Right kidney (tissue), 9 donors: ENCODE measurements at places on chromosomes 12 and 14.
A peak's percentile ranks its signal among the peaks of the same experiment; 100 is the strongest.

GRCh38 chr12:56300644-56301464, 724 bp upstream of the CS start:
- DNase-seq: no peak

DNA sequence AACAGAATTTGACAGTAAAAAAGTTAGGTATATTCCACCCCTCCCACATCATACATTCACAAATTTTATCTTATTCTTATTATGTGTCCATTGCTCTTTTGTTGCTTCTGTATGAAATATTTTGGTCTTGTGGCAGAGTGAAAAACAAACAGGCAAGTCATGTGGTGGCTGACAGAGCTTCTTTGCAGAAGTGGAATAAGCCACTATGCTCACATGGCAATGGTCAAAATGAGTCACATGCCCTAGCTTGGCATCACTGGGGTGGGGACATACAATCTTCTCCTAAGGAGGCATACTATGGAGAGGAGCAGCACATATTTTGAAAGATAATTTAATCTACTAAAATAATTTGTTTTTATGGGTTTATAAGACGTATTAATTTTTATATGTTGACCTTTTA, 27.7 kb upstream of the CMA1 start:
- no peak for DNase-seq

GRCh38 chr12:24697295-24697694, 251.6 kb downstream of the BCAT1 start:
- DNase-seq: no peak

GRCh38 chr12:124566997-124567672, at the start of gene NCOR2:
TSS of gene NCOR2 (minus strand) at chr12:124567612. CDS start at chr12:124495251, 72,361 bp downstream.
- no peak for DNase-seq

- no peak for DNase-seq
Observed at GRCh38 chr14:67446371-67447032, 34.5 kb upstream of the PLEK2 start.

DNA sequence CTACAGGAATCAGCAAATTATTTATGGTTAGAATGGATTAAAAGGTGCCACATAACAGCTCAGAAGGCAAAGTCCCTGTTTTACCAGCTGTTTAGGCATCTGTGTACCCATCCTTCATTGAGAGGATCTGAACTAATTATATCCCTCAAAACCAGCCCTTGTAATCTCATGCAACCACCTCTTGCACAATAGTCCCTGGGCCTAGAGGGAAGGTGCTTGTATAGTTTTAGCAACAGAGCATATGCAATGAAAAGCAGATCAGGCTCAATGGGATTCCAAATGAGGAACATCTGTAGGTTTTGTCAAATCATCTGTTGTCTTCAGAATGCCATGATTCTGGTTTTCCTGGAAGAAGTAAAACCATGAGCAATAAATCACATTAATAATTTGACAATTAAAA, 26.0 kb upstream of the GLIPR1L2 start:
- no peak for DNase-seq

- DNase-seq: no peak
Observed at GRCh38 chr12:5442251-5443006, 10.5 kb downstream of the NTF3 start.

- DNase-seq: no peak
Observed at GRCh38 chr12:121740847-121741246, 28.3 kb downstream of the TMEM120B start.

DNA sequence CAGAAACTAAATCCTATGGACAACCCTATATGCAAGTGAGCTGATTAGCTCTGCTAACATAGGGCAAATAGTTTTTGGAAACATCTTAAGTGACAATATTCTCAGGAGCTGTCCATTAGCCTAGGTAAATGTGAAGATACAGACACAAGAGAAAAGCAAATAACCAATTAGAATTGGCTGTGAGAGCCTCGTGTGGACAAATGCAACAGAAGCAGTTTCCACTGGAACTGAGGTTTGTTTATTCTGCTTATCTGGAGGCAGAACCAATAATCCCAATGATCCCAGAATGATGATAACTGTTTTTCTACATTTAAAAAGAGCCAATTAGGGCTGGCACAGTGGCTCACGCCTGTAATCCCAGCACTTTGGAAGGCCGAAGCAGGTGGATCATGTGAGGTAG, 43.2 kb upstream of the YAF2 start:
- no peak for DNase-seq

GRCh38 chr14:53054457-53054856, 98.7 kb downstream of the DDHD1 start:
- no peak for DNase-seq

GRCh38 chr14:47332939-47333338, 342.5 kb downstream of the MDGA2 start:
- DNase-seq: no peak

DNA sequence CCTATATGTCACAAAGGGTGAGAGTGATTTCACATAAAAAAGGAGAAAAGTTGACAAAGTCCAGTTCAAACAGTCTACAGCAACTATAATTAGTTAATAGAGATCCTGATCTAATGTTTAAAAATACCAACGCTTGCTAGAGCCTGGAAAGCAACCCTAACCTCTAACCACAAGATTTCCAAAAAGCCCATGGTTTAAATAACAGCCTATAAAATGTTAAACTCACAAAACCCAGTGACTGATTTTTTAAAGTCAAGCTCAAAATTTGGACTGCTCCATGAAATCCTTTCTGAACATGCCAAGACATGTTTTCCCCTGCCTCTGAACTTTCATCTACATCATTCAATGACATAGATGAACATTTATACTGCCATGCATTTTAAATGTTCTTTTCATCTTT, 81.6 kb downstream of the PLEKHG7 start:
- no peak for DNase-seq

DNA sequence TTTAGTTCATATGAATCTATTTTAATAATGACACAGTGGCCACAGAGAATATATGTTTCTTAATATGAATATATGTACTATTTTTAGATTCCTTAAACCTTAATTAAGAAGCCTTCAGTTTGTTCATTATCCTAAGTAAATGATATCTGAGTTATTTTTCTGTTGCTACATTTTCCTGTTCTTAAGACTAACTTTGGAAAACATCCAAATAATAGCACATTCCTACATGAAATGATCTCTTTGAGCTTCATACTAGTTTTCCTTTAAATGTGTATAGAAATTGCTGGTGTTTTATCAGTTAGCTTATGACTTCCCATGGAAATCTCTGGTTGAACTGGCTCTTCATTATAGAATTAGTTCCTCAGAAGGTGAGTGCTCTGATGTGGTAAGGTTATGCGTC, 72.1 kb downstream of the POLR3B start:
- no peak for DNase-seq

GRCh38 chr12:127293507-127294310, 973.3 kb upstream of the TMEM132C start:
- DNase-seq: peak; percentile 19

GRCh38 chr12:124622764-124623163, 55.4 kb upstream of the NCOR2 start:
- no peak for DNase-seq

GRCh38 chr14:70181276-70181675, 7.5 kb downstream of the SLC8A3 start:
- DNase-seq: no peak

DNA sequence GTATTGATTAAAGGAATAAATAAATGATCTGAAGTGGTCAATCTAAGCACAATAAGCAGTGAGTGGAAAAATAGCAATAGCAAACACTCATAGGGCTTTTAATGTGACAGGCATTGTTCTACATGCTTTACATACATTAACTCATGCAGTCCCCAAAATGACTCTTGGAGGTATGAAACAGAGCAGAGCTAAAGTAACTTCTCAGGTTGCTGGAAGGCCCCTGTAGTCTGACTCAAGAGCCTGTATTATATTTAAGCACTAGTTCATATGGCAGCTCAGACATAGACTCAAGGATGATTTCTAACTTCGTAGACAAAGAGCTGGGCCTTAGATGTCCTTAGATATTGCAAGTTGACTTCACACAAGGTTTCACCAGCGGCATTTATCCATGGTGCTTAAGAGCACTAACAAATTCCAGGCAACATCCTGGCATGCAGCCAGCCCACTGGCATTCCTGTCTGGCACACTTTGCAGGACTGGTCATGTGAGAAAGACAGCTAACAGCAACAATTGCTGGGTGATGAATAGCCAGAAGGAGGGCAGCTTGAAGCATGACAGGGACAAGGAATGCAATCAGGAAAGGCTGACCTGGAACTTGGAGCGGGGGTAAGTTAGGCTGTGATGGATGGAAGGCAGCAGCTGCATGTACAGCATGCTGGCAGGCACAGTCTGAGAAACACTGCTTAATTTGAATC, 22.9 kb upstream of the KTN1 start:
- DNase-seq: peak; percentile 58

GRCh38 chr12:72006766-72007165, 68.1 kb downstream of the TPH2 start:
- no peak for DNase-seq

DNA sequence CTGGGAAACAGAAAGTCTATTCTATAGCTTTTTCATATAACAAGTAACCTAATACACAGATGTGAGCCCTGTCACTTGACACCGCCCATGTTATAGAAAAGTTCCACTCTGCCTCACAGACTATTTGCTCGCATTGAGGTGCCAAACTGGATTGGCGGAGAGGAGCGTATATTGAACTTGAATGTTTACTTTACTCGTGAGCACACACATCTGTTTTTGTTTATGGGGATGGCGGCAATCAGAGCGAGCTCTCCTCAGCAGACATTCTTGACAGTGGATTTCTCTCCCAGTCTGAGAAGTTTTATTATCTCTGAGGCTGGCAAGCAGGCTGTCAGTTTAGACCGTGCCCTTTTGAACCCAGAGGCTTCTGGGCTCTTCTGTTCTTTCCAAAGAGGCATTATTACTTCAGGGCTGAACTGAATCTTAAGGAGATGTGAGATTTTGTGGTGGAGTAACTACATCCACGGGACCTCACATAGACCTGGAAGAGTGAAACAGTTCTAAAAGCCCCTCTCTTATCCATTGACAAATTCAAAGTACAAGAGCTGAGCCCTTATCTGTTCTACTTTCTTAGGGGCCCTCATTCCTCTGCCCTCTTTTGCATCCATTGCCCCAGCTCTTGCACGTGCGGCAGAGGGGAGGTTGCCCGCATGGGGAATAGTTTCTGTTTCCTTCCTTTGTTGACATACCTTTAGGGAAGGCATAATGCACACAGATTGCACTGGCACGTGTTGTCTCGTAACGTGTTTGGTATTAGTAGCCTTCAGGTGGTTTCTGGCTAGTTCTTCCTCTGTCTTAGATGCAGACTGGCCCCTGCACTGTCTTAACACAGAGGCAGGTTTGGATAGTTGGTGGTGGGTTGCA, 68.2 kb downstream of the DRAM1 start:
- no peak for DNase-seq

- DNase-seq: no peak
Observed at GRCh38 chr12:39780913-39781446, 161.4 kb upstream of the ABCD2 start.

DNA sequence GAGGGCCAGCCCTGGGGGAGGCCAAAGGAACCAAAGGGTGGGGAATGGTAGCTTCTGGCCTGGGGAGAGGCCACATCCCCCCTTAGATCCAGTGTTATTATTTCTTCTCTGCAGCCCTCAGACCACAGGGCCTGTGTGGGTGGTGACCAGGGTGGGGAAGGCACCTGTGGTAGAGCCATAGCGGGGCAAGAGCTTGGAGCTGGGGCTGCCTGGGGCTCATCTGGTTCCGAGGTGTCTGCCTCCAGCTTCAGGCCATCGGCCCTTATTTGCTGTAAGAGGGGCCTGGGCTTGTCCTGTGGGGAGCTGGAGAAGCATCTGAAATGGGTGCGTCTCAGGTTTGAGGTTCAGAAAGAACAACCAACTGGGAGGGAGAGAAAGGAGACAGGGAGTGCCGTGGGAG, 2.1 kb upstream of the B3GNT4 start:
- DNase-seq: no peak

DNA sequence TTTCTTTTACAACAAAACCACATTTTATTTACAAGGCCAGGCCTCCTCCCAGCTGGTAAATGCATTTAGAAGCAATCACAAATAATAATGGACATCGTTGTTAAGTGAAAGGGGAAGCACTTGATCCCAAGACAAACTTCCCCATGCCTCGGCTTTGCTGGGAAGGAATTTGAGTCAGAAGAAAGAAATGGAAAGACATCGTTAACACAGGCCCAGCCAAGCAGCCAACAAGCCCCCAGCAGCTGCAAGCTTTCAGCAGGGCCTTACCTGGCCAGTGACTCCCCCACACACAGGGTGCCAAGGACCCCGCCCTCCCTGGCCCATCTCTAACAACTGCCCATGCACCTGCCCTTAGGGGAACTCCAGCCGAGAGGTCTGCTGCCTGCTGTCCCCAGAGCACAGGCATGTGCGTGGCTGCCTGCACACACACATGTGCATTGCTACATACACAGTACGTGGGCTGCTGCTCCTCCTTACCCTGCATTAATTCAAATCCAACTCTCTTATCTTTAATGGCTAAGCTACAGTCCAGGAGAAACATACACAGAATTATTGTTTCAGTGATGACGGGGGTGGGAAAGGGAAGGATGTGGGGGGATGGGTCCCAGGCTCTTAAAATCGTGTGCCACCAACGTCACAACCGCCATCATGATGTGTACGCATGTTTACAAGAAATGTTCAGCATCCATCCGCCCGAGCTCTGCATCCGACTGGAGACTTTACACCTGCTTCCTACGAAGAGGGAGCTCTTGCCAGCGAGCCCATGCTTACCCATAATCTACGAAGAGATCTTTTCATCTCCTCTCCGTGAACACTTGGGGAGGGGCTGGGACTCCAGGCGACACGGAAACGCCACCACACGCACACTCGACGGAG, 9.8 kb downstream of the BCL11B start:
- DNase-seq: no peak

GRCh38 chr12:93879476-93880421, 202.6 kb downstream of the CRADD start:
- DNase-seq: no peak

DNA sequence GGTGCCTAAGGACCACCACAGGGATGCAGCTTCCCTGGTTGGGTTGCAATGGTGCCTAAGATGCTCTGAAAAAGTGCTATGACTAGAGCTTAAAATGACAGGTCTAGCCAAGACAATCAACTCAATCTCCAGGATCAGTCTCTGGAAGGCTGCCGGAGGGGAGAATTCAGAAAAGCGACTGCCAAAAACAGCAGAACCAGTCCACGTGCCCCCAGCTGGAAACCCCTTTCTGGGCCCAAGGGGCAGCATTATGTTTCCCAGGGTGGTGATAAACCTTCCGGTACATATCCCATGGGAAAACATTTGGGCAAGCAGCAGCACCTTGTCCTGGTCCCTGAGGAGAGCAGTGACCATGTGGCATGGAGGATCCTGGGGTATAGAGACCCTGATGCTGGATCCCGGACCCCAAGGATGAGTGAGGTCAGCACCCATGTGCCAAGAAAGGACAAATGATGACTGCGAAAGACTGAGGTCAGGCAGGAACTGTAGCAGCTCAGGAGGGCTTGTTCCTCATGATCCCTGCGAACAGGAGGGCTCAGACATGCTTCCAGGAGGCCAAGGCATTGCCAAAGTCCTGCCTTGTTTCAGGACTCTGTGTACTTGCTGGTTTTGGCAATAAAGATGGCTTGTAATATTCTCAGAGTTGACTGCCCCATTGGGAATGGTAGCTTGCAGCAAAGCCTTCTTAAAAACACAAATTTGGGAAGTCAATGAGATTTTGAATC, 49.9 kb upstream of the LTBP2 start:
- no peak for DNase-seq

GRCh38 chr12:101967506-101967905, 90.1 kb downstream of the DRAM1 start:
- DNase-seq: no peak

GRCh38 chr12:9214534-9214933, 6.3 kb upstream of the PZP start:
- no peak for DNase-seq

- no peak for DNase-seq
Observed at GRCh38 chr14:44954750-44955149, 7.0 kb downstream of the KLHL28 start.
